ENCODE measurements at places on chromosomes 1 and 21.

- no peak for DNase-seq
Observed at GRCh38 chr21:25400427-25400826, 206.9 kb downstream of the MRPL39 start.

DNA sequence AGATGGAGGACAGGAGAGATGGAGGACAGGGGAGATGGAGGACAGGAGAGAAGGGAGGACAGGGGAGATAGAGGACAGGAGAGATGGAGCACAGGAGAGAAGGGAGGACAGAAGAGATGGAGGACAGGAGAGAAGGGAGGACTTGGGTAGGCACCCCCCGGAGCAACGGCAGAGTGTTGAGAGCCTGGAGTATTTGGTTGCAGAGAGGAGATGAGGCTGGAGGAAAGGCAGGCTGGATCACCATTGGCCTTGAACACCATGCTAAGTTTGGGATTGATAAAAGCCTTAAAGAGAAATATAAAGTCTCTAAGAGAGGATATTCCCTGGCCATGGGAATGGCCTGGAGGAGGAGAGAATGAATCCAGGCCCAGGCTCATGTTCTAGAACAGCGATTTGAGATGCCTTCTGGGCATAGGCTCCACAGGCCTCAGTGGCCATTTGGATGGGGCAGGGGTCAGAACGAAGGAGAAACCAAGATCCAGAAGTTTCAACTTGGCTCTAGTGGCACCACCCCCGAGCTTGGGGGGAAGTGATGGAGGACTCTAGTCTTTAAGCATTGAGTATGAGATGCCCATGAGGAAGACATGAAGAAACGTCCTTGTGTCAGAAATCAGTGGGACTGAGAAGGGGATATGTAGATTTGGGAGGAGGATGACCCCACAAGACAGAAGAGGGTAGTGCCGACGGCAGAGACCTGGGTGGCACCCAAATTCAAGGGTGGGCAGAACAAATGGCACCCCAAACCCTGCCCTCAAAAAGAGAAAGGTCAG is 47.9 kb upstream of the EDN2 start:
- DNase-seq: no peak

- no peak for DNase-seq
Observed at GRCh38 chr1:10709165-10709564, 87.3 kb downstream of the CASZ1 start.

- no peak for DNase-seq
Observed at GRCh38 chr1:50343323-50343722, 79.9 kb downstream of the DMRTA2 start.

GRCh38 chr1:67148516-67149178 is 13.9 kb upstream of the C1orf141 start:
- no peak for DNase-seq

DNA sequence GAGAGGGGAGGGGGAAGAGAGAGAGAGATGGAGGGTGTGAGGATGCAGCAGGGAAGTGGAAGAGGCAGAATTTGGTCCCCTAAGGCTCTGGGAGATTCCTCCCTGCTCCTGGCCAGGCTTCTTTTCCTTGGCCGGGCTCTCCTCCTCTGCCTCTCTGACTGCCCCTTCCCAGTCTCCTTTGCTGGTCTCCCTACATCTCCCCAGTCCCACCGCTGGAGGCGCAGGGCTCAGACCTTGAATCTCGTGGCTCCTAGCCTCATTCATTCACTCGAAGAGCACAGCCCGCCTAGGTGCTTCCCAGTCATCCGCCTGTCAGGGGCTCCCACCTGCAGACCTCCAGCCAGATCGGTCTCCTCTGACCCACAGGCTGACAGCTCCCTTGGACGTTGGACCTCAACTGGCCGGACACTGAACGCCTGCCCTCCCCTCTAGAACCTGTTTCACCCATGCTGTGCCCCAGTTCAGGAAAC is 76.5 kb downstream of the VWA5B1 start:
- DNase-seq: no peak

DNA sequence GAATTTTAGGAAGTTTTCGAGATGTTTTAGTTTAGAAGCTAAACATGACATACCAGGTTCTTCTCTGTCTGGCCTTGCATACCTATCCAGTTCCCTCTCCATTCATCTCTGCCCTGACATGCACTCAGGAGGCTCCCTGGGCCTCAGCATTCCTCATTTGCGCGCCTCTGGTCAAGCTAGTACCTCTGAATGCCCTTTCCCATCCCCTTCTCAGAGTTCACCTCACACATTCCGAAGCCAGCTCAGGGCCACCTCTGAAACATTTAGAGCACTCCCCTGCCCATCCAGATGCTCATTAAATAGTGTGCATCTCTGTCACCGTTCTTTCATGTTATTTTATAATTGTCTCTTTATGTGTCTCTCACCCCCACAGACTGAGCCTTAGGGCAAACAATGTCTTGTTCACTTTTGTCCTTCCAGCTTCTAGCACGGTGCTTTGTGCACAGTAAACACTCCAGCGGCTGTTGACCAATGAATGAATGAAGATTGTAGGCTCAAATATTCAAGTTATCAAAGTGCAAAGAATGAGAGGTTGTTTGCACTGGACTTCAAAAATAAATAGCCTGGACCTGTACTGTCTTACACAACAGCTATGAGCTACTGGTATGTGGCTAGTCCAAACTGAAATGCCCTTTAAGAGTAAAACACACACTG is 1.2 kb upstream of the DHCR24 start:
- DNase-seq: no peak

GRCh38 chr1:164163289-164163849 is 395.6 kb upstream of the PBX1 start:
- no peak for DNase-seq

- DNase-seq: no peak
Observed at GRCh38 chr1:93699049-93699384, 17.4 kb upstream of the BCAR3 start.

DNA sequence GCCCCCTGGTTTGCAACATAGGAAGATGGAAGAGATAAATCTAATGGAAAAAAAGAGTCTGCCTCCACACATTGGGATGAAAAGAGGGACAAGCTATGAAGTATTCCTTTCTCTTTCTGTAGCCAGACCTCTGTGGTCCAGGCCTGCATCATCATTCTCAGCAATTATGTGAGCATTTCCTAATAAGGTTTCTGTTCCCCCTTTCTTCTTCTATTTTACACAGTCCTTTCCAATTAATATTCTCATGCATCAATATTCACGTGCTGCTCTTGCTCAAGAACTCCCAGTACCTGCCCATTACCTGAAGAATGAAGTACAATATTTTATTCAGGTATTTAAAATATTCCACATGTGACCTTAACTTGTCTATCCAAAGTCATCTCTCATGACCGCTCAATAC is 8.2 kb upstream of the SLC30A1 start:
- no peak for DNase-seq

- DNase-seq: no peak
Observed at GRCh38 chr1:53069265-53069662, 7.3 kb downstream of the PODN start.

- no peak for DNase-seq
Observed at GRCh38 chr1:16387201-16388188, 20.5 kb downstream of the SZRD1 start.

DNA sequence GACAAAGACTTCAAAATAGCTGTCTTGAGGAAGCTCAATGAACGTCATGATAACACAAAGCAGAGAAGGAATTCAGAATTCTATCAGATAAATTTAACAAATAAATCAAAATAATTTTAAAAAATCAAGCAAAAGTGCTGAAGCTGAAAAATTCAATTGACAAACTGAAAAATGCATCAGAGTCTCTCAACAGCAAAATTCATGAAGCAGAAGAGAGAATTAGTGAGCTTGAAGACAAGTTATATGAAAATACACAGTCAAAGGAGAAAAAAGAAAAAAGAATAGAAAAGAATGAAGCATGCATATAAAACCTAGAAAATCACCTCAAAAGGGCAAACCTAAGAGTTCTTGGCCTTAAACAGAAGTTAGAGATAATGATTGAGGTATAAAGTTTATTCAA is 21.0 kb upstream of the UHMK1 start:
- DNase-seq: no peak

- no peak for DNase-seq
Observed at GRCh38 chr1:231385416-231385748, 36.7 kb downstream of the EGLN1 start.

DNA sequence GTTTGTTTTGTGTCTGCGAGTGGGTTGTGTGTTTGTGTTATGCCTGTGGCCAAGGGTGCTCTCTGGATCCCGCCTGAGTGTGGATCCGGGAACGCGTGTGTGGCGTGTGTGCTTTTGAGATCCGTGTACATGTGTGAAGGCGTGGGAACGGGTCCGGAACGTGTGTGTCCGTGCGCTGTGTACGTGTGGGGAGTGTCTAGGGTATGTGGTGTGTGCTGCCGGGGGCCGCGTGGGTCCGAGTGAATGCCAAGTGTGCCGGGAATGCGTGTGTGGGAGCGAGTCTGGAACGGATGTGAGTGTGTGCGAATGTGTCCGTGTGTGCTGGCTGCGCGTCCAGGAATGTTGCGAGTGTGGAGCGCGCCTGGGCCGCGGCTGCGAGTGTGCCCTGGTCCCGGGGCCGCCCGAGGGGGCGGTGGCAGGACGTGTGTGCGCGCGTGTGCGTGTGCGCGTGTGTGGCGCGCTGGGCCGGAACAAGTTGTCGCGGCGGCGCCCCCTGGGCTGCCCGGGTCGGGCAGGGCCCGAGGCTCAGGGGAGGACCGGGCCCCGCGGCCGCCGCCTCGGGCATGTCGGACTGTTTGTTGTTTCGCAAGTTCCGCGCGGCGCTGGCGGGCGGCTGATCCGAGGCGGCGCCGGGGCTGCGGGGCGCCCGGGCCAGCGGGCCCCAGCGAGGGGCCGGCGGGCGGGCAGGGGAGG is 953 bp downstream of the PTPRU start:
- peak; percentile 79 for DNase-seq

GRCh38 chr1:238951809-238952208 is 434.6 kb upstream of the CHRM3 start:
- no peak for DNase-seq

GRCh38 chr1:167714098-167714438 is 7.7 kb upstream of the MPZL1 start:
- no peak for DNase-seq

DNA sequence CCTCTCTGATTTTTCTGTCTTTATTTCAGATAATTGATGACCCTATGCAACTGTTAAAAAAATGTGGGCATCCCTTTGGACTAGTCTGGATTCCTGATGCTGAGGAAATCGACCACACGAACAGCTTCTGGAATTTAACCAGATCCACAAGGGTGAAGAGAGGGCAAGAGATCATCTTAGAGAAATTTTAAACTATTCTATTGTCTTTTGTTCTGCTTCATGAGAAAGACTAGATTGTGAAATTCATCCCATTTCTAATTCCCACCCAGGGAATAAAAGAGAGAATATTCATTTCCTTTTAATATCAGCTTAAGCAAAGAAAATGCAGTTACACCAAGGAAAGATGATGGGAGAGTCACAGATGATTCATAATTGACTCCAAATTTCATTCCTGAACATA is 71.8 kb downstream of the DUSP10 start:
- no peak for DNase-seq

DNA sequence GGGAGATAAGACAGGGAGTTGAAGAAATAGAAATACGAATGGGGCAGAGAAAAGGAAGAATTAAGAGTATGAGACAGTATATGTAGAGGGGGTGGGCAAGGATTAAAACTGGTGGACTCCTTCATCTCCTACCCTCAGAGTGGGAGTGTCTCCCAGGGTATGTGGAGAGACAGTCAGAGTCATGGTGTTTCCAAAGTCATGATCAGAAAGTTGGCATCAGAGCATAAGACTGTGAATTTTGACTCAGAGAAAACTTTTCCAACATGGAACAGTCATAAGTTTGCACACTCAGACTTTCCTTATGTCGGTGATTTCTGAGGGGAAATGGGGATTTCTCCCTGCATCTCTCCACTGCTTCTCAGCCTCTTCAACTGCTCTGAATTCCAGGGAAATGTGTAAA is 2.4 kb downstream of the CD84 start:
- DNase-seq: no peak

GRCh38 chr21:46190491-46191131 is 6.4 kb upstream of the SPATC1L start:
- peak; percentile 71 for DNase-seq

- DNase-seq: no peak
Observed at GRCh38 chr1:230392536-230392909, 33.6 kb downstream of the PGBD5 start.

- no peak for DNase-seq
Observed at GRCh38 chr1:68162761-68163160, 69.6 kb downstream of the WLS start.

- DNase-seq: no peak
Observed at GRCh38 chr1:4638345-4638729, 16.1 kb upstream of the AJAP1 start.

DNA sequence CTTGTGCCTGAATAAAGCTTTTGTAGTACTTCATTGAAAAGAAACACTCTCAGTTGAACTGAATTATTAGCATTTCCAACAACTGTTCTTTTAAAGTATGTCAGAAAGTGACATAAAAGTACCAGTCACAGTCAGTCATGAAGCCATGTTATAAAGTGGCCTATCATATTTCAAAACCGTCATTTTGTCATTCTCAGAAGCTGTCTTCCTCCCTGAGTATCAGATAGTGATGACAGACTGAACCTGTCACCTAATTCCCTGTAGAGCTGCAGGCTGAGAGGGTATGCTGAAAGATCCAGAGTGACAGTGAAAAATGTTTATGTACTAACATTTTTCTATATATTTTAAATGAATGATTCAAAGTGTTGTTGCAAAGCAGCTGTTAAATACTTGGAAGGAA is 1121.7 kb upstream of the PRMT6 start:
- no peak for DNase-seq

- no peak for DNase-seq
Observed at GRCh38 chr1:101769520-101769919, 227.2 kb downstream of the OLFM3 start.

GRCh38 chr1:85850238-85850637 is 142.0 kb upstream of the ZNHIT6 start:
- DNase-seq: no peak

- no peak for DNase-seq
Observed at GRCh38 chr1:70211541-70211940, 6.2 kb upstream of the LRRC40 start.

DNA sequence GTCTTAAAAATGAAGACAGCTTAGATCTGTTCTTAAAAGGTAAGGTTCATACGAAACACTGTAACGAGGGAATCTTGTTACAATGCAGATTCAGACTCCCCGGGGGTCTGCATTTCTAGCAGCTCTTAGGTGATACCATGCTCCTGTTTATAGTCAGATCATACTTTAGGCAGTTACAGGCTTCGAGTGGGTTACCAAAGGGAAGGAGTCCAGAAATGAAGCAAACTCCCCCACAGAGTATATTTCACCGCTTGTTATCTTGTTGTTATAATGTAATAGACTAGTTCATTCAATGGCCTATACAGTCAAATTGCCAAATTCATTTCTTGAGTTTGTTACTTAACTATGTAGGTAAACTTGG is 601.1 kb downstream of the USP25 start:
- DNase-seq: no peak

- no peak for DNase-seq
Observed at GRCh38 chr21:38478782-38479181, 19.5 kb downstream of the ERG start.

DNA sequence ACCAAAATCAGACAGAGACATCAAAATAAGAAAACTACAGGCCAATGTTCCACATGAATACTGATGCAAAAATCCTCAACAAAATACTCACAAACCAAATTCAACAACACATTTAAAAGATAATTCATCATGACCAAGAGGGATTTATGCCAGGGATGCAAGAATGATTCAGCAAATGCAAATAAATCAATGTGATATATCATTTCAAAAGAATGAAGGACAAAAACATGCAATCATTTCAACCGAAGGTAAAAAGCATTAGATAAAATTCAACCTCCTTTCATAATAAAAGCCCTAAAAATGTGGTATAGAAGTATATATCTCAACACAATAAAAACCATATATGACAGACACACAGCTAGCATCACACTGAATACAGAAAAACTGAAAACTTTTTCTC is 81.5 kb upstream of the LYPLAL1 start:
- DNase-seq: no peak
